ENCODE measurements at places on chromosomes 5 and 9. TPM values are rescaled to one million over a fixed set of nuclear protein-coding genes. Genes with fewer than 3 reads are reported as not detected.

DNA sequence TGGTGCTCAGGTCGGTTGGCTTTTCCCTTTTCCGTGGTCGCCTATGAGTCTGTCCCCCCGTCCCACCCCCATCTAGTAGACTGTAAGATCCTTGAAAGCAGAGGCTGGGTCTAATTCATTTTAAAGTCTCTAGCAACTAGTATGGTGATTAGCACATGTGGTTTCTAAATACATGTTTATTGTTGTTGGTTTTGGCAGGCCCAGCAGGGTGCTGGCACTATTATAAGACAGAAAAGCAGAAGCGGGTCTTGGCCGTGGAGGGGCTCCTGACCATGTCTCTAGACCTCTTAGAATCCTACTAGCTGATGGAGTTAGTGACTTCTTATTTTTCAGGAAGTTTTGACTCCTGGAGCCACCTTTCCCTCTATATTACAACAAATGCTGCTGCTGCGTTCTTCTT is 61.5 kb upstream of the TNFSF8 start:
- DNase-seq, result no peak

DNA sequence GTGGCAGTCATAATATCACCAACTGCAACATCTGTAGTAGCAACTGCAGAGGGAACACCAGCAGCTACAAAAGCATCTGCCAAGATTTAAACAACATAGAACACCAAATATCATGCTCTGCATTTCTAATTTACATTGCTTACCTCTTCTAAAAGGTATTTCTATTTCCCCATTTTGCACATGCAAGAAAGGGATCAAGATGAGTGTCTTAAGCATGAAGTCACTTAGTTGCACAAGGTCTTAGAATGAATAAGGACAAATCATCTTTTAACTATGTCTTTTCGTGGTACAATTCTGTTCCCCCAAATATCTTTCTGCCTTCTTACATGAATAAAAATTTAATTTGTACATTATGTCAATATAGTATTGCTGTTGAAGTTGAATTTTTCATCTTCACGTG is 1746.4 kb downstream of the EFNA5 start:
- DNase-seq, result no peak

DNA sequence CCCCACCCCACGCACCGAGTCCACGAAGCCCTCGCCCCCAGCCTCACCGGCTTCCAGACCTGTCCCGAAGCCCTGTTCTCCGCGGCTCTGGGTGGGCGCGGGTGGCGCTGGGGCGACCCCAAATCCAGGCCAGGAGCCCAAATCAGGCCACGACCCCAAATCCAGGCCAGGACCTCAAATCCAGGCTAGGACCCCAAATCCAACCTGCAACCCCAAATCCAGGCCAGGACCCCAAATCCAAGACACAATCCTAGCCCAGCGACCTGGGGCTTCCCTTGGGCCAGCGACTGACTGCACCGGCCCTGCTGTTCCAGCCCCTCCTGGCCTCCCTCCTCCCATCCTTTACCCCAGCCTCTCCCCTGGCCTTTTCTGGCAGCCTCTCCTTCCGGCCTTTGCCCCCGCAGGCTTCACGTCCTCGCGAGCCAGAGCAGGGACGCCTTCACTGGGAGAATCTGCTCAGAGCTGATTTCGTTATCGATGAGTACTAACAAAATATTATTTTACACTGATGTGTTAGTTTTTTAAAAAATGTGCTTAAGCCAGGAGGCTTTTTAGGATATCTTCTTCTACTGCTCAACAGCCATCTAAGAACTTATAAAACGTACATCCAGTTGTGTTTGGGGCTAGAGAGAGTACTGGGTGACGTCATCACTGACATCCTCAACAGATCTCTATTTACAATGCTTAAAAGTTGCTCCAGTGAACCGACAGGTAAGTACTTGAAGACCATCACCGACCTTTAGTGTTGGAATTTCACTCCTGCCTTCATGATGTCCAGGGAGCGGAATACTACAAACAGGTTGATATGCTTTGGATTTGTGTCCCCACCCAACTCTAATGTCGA is 34.7 kb downstream of the TRIP13 start:
- no peak for DNase-seq

GRCh38 chr9:114973216-114973615 is 42.8 kb upstream of the TNFSF8 start:
- no peak for DNase-seq

ANXA1 gene
- total RNA-seq, result 223 TPM
